ENCODE measurements at places on chromosomes 12 and 14.

GRCh38 chr12:89016970-89017778 lies 335.1 kb downstream of the DUSP6 start:
- peak; percentile 75 for DNase-seq

GRCh38 chr12:12452326-12452902 lies 95.5 kb downstream of the BORCS5 start:
- no peak for DNase-seq

DNA sequence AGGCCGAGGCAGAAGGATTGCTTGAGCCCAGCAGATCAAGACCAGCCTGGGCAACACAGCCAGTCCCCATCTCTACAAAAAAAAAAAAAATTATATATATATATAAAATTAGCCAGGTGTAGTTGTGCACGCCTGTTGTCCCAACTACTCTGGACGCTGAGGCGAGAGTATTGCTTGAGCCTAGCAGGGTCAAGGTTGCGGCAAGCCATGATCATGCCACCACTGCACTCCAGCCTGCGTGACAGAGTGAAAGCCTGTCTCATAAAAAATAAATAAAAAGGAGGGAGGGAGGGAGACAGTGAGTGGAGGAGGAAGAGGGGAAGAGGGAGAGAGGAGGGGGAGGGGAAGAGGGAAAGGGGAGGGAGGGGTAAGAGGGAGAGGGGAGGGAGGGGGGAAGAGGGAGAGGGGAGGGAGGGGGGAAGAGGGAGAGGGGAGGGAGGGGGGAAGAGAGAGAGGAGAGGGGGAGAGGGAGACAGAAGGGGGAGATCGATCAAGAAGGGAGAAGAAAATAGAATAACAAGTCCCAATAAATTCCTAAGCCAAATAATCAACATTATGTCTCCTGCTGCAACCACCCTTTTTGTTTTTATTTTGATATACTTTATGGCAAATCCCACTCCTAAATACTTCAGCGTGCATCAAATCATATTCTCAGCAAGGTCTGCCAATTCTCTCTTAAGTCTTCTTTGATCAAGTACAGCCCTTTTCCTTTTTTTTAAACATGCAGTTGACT lies 163.9 kb downstream of the MED13L start:
- DNase-seq: no peak

DNA sequence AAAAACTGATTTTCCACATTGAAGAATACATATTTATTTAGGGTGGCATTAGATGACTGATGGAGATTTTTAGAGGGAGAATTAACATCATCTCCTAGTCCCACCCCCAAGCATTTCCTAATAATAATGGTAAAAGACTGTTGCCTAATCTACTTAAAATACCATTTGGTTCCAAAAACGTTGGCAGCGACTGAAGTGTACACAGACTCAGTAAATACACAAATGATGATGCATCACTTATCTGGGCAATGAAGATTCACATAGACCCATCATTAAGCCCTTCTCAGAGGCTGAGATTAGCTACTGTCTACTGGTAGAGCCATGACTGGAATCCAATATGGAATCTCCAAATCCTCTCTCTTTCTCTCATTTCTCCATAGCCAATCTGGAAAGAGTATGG lies 18.2 kb downstream of the RTN1 start:
- DNase-seq: no peak

GRCh38 chr12:116406529-116406928 lies 129.0 kb upstream of the MED13L start:
- no peak for DNase-seq

- DNase-seq: no peak
These were observed 103.9 kb downstream of the ZFP36L1 start for GRCh38 chr14:68688872-68689371.

All from activated CD8-positive, alpha-beta T cell treated with anti-CD3 and anti-CD28 coated beads, Interleukin-2, amount 10 ng/mL, durations not matched to agents 7 days and 5 days (primary cell).